ENCODE measurements at places on chromosomes 1 and 21.

GRCh38 chr1:243849421-243850201, 432 bp downstream of the AKT3 start:
- no peak for DNase-seq

GRCh38 chr1:52439976-52440375, 35.6 kb downstream of the PRPF38A start:
- DNase-seq = no peak

DNA sequence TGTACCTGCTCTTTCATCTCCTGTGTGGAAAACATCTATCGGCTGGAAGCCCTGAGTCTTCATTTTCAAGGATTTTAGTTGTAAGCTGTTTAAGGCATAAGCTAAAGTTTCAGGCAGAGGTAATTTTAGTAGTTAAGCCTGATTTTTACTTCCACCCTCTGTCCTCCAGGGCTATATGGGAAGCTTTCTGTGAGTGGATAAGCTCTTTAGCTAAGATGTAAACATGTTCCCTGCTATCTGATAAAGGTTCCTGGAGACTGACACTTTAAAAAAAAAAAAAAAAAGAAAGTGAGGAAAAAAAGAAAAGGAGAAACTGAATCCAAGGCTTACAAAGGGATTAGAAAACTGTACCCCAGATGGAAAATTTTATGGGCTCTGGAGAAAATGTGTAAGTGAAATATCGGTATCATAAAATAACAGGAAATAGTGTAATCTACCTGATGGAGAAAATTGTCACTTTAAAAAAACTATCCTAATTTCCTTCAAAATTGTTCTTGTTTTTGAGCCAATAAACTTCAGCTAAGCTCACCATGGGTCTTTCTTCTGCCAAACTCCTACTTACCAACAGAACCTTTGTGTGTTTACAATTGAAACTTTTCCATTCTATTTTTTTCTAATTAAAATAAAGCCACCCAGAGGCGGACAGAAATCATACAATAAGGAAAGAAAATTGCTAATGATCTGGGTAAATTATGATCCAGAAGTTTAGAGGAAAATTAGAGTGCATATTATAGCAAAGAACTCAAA, 180.5 kb downstream of the TGFB2 start:
- no peak for DNase-seq

DNA sequence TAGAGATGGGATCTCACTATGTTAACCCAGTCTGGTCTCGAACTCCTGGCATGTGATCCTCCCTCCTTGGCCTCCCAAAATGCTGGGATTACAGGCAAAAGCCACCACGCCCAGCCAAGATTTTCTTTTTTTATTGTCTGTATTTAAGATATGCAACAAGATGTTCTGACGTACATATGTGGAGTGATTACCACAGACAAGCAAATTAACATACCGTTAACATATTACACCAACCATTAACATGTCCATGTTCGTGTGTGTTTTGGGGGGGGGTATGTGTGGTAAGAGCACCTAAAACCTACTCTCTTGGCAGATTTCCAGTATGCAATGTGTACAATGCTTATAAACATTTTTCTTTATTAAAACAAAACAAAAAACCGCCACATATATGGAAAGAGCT, 10.6 kb upstream of the KCNE2 start:
- DNase-seq = no peak

DNA sequence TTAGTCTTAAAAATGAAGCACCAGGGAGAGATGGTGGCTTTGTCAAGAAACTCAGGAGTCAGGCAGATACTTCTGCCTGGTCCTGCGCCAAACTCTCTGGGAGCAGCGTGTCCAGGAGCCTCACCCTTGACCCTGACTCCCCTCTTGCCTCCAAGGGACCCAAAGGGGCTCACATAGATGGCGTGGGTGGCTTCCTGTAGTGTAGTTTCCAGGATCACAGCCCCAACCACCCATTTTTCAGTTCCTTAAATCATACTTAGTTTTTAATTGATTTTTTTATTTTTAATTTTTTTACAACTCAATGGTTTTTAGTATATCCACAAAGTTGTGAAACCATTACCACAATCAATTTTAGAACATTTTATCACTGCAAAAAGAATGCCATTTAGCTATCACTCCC, 107.7 kb upstream of the IGSF21 start:
- no peak for DNase-seq

- DNase-seq = no peak
Observed at GRCh38 chr1:240499012-240499411, 112.9 kb downstream of the GREM2 start.

DNA sequence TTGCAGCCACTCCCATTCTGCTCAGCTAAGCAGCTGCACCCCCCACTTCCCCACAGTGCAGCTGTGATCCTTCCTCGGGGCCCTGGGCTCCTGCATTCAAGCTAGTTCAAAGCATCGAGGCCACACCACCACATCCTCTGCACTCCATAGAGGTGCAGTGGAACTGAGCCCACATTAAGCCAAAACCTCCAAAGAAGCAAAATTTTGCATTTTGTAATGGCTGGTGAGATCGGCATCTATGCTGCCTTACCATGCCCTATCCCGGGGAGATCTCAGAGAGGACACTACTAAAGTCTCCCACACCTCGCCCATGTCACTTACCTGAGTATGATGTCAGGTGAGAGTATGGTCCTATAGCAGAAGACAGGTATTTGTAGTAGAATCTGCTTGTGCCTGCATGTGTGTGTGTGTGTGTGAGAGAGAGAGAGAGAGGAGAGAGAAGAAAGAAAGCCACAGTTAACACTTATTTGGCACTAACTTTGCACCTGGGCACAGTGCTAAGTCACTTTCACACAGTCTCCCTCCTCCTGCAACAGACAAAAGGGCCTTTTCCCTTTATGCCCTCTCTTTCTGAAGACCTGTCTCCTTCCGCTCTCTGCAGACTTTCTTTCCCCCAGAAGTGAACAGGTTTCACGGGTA, 89.8 kb downstream of the KIF14 start:
- DNase-seq = no peak

DNA sequence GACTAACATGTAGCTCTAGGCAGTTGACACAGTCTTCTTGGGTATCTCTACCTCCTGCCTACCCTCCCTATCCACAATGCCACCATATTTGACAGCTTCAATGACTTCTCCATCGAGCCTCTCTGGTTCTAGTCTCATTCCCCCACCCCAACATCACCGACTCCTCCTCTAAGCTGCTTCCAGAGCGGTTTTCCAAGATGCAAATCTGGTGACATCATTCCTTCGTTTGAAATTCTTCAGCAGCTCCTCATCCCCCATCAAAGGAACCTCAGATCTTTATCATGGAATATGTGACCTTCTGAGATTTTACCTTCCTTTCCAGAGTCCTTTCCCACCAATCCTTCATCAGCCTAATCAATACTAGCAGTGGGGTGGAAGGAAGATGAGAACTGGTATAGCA, 352.4 kb upstream of the RUNX1 start:
- DNase-seq = no peak

GRCh38 chr1:97563926-97564325, 356.9 kb downstream of the DPYD start:
- DNase-seq = no peak

DNA sequence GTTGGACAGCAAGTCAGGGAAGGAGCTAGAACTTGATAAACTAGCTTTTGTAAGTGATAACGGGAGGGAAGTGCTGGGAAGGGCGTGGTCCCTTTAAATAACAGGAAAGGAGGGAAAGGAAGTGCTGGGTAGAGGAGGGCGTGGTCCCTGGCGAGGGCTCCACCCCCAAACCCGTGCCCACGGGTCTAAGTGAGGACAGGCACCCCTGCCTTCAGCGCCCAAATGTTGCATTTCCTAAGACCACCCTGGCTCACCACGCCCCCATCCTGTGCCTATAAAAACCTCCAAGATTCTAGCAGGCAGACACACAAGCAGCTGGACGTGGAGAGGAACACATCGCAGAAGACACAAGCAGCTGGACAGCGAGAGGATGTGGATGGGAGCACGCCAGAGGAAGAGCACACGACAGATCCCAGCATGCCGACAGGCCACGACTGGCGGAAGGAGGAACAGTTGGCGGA, 58.5 kb downstream of the PALMD start:
- DNase-seq = no peak

- DNase-seq = no peak
Observed at GRCh38 chr1:178126741-178127185, 32.9 kb downstream of the RASAL2 start.
